ENCODE measurements at places on chromosomes 16 and 17.

DNA sequence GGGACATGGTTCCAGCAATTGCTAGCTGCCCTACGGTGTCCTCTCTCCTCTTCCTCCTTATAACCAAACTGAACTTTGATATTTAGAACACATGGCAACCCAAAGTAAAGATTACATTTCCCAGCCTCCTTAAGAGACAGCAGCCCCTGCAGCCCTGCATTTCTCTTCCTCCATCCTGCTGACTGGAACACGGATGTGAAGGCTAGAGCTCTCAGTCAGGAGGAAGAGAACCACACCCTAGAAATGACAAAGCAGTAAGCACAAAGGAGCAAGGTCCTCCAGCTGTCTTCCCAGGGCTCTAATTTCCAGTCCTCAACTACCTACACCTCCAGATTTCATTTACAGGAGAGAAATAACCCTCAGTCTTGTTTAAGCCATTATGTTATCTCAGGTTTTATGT, 10.9 kb downstream of the DYNC1LI2 start:
- no peak for DNase-seq

DNA sequence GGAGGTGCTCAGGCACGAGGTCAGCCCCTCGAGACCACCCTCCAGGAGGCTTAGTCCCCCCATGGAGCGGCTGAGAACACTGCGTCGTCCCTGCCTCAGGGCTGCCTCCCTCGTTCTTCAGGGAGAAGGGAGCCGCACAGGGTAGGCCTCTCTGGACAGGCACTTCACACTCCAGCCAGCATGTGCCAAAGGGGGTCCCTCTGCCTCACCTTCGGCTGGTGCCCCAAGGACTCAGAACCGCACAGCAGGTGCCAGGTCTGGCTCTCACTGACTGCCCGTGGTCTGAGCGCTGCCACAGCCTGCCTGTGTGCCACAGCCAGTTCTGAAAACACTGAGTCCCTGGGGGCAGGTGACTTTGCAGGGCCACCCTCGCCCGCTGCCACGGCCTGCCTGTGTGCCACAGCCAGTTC, 7.1 kb downstream of the P2RX5 start:
- DNase-seq: no peak

DNA sequence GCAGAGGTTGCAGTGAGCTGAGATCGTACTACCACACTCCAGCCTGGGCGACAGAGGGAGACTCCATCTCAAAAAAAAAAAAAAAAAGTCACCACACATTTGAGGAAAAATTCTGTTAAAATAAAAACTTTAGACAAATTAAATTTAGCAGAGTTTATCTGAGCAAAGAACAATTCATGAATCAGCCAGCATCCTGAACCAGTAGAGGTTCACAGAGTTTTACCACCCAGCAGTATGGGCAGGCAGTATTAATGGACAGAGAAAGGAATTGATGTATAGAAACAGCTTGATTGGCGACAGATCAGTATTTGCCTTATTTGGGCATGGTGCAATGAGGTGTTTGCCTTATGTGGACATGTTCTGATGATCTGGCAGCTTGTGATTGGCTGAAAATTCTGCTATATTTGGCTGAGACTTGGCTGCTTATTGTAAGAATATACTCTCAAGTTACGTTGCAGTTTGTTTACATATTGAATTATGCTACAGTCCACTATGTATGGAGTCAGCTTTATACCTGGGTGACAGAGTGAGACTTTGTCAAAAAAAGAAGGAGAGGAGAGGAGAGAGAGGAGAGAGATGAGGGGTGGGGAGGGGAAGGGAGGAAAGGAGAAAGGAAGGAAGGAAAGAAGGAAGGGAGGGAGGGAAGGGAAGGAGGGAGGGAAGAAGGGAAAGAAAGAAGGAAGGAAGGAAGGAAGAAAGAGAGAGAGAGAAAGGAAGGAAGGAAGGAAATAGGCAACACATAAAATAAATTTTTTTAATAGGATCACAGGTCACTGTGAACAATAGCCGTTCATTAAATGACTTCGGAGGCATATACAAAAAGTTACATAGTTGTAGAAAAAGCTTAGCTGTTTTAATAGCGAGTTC, 14.6 kb downstream of the ABCC3 start:
- no peak for DNase-seq

DNA sequence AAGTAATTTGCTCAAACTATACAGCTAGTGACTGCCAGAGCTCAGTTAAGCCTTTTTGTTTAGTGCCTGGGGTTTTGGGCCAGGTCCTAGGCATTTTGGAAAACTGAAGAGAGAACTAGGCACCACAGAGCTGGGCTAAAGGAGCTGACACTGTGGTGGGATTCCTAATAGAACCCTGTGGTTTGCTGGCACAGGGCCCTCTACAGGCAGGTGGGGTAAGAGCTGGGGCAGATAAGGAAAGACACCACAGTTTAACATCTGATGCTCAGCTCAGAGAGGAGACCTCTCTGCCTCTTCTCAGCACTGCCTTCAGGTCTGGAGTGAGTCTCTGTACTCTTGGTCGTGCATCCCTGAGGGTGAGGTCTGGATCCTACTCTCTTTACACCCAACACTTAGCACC, 121.2 kb downstream of the SNX11 start:
- DNase-seq: no peak

DNA sequence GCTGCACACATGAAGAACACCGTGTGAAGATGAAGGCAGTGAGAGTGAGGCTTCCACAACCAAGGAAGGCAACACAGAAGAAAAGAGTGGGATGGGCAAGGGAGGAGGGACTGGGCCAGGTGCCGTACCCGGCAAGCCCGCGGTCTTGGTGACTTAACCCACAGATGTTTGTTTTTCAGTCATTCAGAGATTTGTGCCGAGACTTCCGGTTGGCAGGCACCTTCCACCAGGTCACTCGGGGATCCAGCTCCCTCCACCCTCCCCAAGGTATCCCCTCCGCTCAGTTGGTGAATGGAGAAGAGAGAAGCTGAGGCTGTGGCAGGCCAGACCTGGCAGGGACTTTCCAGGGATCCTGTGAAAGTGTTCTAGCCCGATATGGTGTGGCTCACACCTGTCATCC, 4.9 kb upstream of the KREMEN2 start:
- no peak for DNase-seq

DNA sequence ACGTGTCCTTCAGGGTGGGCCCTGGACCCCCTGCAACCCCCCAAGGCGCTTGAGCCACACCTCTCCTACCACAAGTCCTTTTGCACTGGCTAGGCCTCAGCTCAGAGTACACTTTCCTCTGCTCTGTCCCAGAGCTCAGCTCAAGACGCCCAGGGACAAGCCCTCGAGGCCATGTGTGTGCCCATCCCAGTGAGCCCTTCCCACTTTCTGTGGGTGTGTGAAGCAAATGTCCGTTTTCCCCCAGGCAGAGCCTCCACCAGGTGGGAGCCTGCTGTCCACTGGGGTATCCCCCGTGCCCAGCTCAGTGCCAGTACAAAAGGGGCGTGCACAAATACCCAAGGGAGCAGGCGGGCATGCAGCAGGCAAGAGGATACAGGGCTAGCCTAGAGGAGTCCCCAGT, 18.4 kb downstream of the KIFC3 start:
- DNase-seq: no peak

All from right renal cortex interstitium (tissue), 3 donors.